Femur (tissue), 1 donor: ENCODE measurements at places on chromosomes 6 and 20.
A peak's percentile ranks its signal among the peaks of the same experiment; 100 is the strongest.

DNA sequence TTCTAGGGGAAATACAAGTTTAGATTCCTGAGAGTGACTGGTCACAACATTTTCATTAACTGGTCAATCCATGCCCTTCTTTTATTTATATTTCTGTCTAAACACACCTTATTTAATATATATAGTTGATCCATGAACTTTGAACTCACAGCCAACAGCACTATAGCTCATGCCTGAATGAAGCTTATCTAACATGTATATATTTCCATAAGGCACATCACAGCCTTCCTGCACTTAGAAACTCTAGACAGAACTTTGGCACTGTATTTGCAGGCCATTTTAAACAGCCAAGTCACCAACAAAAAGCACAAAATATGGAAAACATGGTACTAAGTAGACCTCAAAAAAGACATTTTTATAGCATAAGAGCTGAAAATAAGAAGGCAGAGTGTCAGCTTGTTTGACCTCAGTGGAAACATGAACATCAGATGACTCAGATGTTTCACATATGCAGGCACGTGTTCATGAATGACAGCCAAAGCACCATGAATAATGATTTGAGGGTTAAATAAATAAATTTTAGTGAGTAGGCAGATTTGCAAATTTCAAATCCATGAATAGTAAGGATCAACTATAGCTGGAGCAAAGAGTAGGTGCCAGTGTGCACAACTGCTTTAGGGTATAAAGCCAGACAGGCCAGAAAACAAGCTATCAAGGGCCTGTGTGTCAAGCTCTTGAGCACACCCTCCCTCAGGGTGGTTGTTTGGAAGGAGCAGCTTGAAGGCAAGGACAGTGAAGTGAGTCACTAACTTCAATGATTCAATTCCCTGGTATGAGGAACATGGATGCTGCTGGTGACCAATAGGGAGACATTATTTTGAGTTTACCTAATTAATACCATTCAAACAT is 88.9 kb upstream of the NT5E start:
- DNase-seq = no peak

GRCh38 chr6:21393441-21394165 is 199.9 kb upstream of the SOX4 start:
- DNase-seq = no peak

DNA sequence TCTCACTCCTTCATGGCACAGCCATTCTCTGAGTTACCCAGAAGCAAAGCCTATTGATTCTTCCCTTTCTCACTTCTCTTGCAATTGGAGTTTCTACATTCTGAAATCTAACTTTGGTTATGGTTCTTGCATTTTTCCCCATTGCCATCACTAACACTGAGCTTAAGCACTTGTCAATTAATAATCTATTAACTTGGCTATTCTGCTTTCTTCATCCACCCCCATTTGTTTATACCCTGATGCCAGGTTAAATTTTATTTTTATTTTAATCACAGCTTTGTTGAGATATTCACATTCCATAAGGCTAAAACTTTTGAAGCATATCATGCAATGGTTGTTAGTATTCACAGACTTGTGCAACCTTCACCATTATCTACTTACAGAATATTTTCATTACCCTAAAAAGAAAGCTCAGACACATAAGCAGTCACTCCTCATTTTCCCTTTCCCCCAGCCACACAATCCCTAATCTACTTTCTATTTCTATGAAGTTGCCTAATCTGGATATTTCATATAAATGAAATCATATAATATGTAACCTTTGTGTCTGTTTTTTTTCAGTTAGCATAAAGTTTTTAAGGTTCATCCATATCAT is 222.3 kb downstream of the UBE3D start:
- no peak for DNase-seq

GRCh38 chr6:66628917-66629316 is 921.9 kb upstream of the EYS start:
- DNase-seq = no peak

DNA sequence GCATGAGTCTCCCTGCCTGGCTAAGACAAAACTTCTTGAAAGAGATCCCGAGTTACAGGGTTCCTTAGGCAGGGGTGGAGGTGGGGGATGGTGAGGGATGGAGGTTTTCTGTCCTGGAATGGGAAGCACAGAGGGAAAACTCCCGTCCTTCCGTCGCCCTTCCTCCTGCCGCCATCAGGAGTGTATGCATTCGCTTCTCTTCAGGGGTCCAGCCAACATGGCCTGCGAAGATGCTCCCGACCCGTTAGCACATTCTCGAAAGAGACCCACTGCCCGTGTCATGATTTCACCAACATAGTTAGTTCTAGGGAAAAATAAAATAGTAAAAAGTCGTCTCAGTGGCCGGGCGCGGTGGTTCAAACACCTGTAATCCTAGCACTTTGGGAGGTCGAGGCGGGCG is 37.1 kb downstream of the KIF25 start:
- DNase-seq = no peak

- no peak for DNase-seq
These were observed 16.0 kb downstream of the MAP7 start for GRCh38 chr6:136534268-136534667.

DNA sequence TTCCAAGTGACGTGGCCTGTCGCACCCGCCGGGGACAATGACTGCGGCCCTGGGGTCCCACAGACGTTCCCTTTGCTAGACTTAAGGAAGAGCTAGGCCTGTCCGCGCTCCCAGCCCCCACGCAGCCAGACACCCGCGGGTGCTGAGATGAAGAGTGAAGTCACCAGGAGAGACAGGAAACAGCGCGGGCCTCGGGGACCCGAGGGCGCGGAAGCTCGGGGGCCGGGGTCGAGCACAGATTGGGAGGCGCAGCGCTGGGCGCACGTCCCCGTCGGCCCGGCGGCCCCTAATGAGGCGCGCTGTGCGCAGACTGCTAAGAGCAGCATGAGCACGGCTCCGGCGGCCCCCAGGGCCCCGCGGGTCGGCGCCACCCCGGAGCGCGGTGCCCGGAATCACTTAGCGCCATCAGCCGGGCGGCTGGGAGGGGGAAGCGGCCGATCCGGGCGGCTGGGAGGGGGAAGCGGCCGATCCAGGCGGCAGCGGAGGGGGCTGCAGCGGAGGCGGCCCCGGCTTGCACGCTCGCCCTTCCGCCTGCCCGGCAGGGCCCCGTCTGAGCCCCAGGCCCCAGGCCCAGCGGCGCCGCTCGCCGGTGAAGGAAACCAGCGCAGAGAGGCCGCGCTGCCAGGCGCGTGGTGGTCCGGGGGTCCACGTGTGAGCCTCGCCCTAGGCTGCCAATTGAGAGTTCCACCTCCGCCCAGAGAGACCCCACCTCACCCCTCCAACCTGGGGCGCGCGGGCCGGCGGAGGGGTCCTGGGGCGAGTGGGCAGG is 8.3 kb upstream of the AVP start:
- DNase-seq = peak; percentile 44

DNA sequence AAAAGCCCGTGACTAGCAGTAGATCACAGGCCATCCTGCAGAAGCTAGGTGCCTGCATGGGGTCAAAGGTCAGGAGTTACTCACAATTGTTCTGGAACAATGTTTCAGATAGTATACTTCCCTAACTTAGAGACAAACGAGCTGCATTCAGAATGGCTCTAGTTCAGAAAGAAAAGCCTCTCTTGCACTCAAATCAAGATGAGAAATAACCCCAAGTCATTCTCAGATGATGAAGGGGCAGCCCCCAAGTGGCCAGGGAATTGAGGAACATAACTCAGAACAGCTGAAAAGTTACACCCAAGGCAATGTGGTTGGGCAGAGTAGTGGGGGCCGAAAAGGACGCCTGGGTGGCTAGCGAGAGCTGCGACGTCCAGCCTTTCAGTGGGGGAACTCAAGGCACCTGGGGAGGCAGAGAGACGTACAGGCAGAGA is 27.8 kb downstream of the FYN start:
- DNase-seq = no peak

DNA sequence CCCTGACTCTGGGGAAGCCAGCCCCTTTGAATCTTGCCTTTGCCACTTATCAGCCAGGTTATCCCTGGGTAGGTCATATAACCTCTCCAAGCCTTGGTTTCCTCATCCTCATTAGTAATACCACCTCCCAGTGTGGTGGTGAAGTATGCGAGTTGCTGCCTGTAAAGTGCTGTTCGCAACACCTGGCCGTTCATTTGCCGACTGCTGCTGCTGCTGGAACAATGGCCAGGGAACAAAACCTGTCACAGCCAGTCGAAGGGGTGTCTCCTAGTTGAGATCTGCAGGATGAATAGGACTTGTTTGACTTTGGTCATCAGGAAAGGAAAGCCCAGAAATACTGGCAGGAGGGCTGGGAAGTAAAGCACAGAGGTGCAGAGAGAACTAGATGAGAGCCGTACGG is 6.1 kb downstream of the MANBAL start:
- no peak for DNase-seq

DNA sequence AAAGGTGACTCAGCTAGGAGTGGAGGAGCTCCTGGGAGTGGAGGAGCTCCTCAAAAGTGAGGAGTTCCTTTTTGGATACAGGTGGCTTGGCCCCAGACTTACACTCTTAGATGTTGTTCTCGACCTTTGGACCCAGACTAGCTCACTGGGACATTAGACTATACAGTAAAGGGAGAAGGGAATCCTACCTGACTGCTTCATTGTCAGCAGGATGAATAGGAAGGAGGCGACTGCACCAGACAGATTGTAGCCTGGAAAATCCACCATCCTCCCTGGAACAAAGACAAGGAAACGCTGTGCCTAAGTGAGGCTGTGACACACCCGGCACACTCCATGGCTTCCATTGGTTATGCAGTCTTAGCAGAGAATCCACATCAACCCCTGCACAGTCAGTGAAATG is at the start of gene BTNL2:
BTNL2 (minus strand) TSS at position 325 of the 400 bp plus-strand sequence; CDS start at position 267, 58 bp downstream.
- DNase-seq = no peak

DNA sequence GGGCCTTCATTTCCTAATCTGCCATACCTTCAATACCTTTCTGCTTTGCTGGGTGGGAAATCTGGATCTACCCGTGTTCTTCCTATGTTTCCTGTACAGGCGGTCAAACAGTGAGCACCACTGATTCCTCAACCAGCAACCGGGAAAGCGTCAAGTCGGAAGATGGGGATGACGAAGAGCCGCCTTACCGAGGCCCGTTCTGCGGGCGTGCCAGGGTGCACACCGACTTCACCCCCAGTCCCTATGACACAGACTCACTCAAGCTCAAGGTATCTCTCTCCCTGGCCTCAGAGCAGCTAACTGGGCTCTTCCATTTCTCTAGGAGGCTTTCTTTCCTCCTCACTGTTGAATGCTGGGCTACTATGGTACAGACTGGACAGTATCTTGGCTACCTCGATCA is 190.1 kb downstream of the SASH1 start:
- no peak for DNase-seq

GRCh38 chr6:128259029-128259724 is 261.2 kb downstream of the PTPRK start:
- DNase-seq = no peak

- no peak for DNase-seq
These were observed 16.3 kb upstream of the TRPC4AP start for GRCh38 chr20:35108921-35109320.

DNA sequence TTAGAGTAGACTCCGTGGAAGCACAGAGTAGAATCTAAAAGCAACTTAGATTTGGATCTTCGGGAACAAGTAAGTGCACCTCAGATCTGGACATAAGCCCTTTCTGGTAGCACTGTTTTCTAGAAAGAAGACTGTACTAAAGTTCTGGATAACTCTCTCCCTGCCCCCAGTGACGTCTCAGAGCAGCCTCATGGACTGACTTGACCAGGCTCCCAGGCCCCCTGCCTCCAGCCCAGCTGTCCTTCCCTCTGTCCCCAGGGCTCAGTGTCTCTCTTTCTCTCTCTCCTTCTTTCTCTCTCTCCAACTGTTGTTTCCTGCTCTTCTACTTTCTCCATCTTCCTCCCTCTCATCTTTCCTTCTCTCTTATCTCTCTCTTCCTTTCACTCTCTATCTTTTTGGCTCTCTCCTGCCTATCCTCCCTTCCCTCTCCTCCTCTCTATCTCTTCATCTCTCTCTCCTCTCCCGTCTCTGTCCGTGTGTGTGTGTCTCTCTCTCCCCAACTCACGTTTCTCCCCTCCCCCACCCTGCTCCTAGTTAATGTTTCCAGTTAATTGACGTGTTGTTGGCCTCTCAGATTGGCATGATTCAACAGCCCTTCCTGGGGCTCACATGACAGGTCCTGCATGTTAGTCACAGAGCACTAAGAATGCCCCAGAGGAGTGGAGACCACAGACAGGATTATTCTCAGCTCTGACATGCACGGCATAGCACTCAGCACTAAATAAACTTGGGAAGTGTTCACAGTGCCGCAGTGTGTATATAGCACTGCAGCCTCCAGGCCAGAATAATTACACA is 180.4 kb upstream of the FOXQ1 start:
- no peak for DNase-seq

- no peak for DNase-seq
These were observed 16.5 kb downstream of the GFRA4 start for GRCh38 chr20:3646651-3647050.

- DNase-seq = peak; percentile 37
These were observed 46.2 kb upstream of the EEF1A1 start for GRCh38 chr6:73566954-73567591.

DNA sequence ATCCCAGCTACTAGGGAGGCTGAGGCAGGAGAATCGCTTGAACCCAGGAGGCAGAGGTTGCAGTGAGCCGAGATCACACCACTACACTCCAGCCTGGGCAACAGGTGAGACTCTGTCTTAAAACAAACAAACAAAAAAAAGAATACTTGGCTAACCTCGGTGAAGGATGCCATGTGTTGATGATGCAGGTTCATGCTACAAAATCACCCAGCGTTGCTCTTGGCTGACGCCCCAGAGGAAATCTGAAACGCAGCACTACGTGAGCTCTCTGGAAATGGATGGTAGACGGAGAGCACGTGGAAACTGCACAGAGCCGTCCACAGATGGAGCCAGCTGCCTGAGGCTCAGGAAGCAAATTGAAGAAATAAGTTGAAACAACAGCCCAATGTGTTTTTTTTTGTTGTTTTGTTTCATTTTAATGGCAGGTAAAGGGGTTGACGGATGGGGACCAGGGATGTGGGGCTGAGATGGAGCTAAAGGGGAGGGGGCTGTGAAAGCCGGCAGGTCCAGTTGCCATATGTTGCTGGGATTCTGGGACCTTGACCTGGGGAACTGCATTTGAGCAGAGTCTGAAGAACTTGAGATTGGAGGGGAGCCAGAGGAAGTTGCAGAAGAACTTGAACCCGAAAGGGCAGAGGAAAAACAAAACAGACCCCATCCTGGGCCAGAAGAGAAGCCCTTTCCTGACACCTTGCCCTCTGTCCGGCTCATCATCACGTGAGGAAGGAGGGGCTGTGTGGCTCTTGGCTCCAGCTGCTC is 12.8 kb upstream of the MANBAL start:
- DNase-seq = peak; percentile 73
